ENCODE measurements at places on chromosomes 5 and 9.

DNA sequence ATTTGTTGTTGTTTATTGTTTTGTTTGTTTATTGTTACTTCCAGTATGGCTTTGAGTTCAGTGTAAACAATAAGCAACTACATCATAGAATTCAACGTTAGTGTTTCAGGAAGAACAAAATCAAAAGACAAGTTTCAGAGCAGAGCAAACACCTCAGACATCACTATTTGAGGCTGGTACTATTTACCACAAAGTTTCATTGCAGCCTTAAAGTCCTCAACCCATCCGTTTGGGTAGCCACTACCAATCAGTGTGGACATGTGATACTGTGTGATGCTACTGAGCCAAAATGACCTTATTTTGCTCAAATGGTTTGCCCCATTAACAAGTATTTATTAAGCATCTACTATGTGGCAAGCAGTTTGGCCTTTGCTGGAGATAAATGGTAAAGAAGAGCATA is 458.5 kb upstream of the PTGER4 start:
- no peak for DNase-seq

DNA sequence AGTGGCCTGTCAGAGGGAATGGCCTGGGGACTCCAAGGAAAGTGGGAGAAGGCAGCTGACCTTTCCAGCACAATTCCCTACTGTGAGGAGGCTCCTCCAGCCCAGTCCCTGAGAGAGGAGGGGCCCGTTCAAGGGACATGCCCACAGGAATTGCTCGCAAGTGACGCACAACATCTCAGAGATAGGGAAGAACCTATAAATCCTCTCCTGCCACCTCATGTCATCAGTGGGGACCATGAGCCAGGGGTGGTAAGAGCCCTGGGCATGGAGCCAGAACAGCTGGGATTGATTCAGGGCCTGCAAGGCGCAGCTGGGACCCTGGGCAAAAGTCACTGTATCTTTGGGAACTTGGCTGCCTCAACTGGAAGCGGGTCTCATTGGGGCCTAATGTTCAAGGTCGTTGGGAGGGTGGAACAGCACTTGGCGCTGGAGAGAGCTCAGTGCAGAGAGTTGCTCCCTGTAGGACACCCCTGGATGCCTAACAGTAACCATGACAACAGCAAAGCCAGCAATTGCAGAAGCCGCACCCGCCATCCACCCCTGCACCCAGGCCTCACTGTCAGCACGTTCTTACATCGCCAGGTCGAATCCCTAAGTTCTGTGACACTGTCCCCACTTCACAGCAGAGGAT is 41.3 kb upstream of the ORM1 start:
- DNase-seq = no peak

DNA sequence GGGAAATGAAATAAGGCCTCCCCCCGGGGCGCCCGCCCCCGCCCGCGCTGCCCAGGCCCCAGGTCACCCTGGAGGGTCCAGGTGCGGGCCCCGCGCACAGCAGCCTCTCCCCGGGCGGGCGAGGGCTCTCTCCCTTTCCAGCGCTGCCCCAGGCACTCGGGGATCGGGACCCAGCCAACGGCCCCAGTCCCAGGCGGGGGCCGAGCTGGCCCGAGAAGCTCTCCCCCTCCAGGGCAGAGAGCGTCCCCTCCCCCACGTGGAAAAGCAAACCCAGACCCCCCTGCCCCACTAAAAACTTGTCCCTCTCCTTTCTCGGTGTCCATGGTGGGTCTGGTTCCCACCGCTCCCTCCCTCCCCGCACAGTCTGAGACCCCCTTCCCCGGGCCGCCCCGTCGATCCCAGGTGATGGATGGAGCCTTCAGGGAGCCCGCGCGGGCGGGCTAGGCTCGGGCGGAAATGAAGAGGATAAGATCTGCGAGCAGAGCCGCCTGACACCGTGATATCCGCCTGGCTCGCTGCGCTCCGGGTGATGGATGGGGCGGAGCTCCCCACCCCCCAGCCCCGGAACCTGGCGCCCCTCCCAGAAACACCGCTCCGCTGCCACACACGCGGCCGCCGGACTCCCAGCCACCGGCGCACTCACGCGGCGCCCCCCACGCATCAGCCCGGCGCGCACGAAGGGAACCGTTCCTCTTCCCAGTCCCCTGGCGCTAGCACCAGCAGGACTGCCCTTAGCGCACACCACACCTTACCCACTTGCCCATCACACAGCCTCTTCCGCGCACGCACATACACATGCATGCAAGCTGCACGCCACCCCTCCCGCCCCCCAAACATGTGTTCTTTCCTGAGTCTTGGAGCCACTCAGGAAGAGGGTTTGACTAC is 81.7 kb upstream of the ZBTB43 start:
- peak; percentile 56 for DNase-seq

- DNase-seq = no peak
Observed at GRCh38 chr9:95648225-95648624, 131.5 kb upstream of the PTCH1 start.

GRCh38 chr9:14516656-14517055 is 176.6 kb downstream of the ZDHHC21 start:
- no peak for DNase-seq

- no peak for DNase-seq
Observed at GRCh38 chr9:94145640-94146039, 61.4 kb downstream of the PTPDC1 start.

- DNase-seq = no peak
Observed at GRCh38 chr9:120833325-120833724, 9.4 kb downstream of the PSMD5 start.

- no peak for DNase-seq
Observed at GRCh38 chr5:156411957-156412356, 85.0 kb downstream of the SGCD start.

DNA sequence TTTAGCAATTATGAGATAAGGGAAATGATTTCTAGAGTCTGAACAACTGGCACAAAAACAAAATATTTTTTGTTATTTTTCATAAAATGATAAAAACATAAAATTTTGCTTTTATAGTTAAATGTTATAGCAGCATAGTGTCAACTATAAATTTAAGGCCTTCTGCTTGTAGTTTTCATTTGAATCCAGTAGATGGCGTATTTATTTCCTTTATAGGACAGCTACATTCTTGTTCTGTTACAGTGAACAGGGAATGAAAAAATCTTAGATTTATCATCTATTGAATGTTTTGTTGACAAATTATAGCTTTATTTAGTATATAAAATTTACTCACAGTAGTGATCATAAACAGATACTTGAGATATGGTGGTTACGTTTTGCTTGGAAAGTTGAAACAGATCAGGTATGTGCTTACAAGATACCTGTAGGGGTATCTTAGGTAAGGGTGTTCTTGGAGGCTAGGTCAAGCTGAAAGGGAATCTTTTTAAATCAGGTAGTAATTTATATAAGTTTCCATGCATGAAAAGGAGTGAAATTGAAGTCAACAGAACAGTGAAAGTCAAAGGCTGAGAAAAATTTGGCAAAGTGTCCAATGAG is 239.3 kb upstream of the GRIN3A start:
- no peak for DNase-seq

- DNase-seq = no peak
Observed at GRCh38 chr9:132142924-132143323, 18.9 kb upstream of the NTNG2 start.

DNA sequence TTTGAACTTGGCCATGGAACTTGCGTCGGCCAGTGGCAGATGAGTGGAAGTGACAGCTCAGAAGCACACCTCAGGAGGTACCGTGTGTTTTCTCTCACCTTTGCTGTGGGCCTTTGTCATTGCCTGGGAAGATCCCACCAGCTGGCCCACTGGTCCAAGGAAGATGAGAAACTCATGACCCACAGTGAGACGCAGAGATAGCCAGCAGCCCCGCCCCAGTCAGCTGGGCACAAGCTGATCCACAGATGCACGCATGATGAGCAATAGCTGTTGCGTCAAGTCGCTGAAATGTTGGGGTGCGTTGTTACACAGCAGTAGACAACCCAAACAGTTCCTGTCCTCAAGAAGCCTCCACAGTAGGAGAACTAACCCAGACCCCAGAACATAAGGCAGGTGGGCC is 30.8 kb upstream of the UNC5A start:
- DNase-seq = no peak

- no peak for DNase-seq
Observed at GRCh38 chr5:110590187-110590586, 136.3 kb downstream of the TMEM232 start.

DNA sequence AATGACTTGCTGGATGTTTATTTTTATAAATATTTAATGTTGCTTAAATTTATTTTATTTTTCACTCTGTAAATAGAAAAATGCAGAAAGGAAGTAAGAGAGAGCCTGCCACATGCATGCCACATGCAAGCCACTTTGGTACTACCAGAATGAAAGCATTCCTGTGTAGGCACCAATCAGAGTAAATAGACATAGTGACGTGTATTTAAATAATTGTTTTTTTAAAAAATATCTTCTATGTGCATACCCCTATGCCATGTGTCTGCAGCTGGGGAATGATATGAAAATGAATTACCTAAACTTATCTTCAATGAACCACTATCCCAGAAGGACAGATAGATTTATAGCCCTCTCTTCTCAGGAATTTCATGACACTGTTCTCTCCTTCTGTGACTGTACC is 651.5 kb upstream of the RIOK2 start:
- DNase-seq = no peak

DNA sequence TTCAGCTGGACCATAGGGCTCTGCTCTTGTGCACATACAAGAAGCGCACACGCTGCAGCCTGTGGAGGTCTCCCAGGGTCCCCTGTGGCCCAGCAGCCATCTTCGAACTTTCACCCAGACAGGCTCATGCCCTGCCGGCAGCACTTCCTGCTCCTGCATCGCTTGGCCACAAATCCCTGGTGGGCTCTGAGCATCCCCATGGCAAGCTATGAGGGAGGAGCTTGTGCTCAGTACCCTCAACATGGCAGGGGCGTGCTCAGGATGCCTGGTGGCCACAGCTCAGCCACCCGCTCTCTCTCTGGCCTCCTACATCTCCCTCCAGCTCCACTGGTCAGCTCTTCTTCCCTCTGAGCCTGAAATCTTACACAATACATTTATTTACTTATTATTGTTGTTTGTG is 63.7 kb downstream of the IRX2 start:
- no peak for DNase-seq

DNA sequence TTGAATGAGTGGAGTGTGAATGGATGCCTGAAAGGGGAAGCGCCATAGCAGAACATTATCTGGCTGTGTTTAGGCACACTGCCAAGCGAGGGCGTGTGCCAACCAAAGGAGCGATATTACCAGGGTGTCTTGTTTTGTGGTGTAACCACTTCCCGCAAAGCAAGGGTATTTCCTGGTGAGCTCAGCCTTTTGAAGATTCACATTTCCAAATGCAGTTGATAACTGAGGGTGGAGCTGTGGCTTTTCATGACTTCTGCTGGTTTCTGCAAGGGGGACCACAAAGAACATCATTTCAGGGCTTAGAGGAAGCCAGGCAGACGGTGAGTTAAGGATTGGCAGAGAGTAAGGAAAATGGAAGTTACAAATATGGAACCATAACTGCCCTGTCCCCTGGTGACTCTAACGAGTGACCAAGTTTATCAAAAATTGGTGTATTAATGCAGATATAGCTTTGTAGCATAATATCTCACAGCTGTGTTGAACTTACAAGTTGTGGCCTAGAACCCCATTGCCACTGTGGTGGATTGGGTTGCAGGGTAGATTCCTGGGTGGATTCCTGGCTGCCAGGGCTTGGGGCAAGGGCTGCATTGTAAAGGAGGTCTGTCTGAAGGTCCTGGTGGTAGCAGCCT is 71.4 kb downstream of the RALGPS1 start:
- DNase-seq = peak; percentile 69

DNA sequence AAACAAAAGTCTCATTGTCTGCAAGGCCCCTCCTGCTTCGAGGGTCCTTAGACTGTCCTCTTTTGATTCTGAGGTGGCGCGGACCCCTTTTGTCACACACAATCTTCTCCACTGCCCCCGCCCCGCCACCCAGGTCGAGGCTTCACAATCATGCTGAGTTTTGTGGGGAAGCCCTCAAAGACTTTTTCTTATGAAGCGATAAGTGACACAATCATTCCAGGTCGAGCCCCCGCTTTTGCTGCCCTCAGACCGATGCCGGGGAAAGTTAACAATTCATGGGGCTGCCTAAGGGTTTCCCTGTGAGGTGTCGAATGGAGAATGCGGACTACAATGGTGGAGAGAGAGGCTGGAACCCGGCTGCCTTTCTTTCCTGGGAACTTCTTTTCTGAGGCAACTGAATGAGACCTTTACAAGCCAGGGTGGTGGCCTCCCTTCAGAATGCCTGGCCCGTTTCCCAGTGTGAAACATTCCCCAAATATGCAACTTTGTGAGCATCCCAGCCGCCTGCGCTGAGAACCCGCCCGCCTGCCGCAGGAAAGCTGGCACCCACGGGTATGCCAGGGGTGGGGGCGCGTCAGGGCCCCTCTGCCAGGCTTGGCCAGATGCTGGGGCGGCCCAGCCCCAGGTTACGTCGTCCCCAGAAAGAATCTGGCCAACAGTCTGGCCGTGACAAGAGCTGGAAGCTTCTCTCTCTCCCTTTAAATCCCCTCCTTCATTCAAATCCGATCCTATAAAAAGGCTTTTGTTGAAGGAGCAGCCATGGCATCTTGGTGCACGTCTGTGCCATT is 71.9 kb downstream of the MAP1B start:
- no peak for DNase-seq

DNA sequence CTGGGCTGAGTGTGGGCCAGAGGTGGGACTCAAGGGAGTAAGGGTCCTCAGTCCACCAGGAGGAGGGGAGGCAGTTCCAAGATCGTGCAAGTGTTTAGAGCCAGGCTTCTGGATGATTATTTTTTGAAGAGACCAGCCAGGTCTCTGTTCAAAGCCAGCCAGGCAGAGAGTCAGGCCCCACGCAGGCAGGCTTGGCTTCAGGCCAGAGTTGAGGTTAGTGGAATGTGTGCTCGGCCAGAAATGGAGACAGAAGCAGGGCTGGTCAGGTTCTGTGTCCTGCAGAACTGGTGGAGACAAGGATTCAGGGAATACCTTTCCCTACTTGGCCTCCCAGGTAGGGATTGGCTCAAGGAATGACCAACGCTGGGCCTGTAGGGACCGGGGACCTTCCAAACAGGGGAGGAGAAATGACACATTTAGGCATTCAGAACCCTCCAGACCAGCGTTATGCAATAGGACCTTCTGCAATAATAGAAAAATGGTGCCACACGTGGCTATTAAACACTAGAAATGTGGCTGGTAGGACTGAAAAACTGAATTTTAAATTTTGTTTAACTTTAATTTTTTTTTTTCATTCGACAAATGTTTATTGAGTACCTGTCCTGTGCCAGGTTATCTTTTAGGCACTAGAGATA is 106.2 kb downstream of the CMYA5 start:
- no peak for DNase-seq

DNA sequence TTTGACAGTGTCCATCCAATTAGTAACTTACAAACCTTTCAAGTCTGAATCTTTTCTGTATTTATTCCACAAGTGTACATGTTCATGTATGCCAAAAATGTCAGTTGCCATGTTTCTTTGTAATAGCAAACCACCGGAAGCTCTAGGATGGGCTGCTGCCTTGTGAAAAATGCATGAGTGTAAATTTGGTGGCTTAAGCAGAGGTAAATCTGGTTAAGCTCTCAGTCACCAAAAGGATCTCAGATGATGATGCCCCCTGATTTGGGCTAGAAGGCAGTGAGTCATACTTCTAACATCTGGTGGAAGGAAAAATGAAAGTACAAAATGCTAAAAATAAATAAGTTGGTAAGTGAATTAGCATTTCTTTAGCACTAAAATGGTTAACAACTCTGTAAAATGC is 567.5 kb downstream of the ELAVL2 start:
- no peak for DNase-seq

Data from activated T-helper 1 cell treated with anti-CD3 and anti-CD28 coated beads, Interleukin-2, amount 50 U/mL, for 16 hours (primary cell).